Neural crest cell (in vitro differentiated cells): ENCODE measurements at places on chromosomes 12 and 14.

GRCh38 chr12:71092290-71092689, 65.5 kb downstream of the TSPAN8 start:
- DNase-seq: no peak

- DNase-seq: no peak
Measured at GRCh38 chr14:104602315-104602932, 2.1 kb downstream of the TMEM179 start.

DNA sequence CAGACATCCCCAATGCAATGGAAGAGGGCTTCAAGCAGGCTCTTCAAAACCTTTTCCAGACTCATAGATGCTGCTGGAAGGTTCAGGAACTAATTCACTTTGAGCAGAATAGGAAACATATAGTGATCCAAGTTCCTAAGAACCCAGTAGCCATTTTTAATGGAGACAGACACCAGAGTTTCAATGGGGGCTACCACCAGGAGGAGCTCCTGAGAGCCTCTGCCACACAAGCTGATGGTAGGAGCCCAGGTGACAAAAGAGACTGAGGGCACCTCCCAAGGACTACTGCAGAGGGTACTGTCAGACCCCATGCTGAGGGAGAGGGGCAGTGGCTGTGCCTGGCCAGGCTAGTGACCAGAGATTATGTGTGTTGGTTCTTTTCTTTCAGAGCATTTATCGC, 45.9 kb downstream of the IFNG start:
- DNase-seq: no peak

GRCh38 chr12:108403952-108404351, 64.8 kb upstream of the CMKLR1 start:
- DNase-seq: no peak

GRCh38 chr12:15005064-15005463, 32.2 kb downstream of the PDE6H start:
- DNase-seq: no peak

DNA sequence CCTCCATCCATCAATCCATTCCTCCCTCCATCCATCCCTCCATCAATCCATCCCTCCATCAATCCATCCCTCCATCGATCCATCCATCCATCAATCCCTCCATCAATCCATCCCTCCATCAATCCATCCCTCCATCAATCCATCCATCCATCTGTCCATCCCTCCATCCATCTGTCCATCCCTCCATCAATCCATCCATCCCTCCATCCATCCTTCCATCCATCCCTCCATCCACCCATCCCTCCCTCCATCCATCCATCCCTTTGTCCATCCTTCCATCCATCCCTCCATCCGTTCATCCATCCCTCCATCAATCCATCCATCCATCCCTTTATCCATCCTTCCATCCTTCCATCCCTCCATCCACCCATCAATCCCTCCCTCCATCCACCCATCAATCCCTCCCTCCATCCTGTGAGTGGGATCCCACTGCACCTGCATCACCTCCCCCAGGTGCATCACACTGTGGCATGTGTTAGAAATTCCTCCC, 338.1 kb upstream of the SFSWAP start:
- no peak for DNase-seq

- no peak for DNase-seq
Measured at GRCh38 chr12:115095073-115095748, 411.2 kb upstream of the TBX3 start.

- no peak for DNase-seq
Measured at GRCh38 chr12:79827484-79827883, 107.4 kb downstream of the PPP1R12A start.
